T follicular helper cell (primary cell): ENCODE measurements at places on chromosomes 3 and 15.
A peak's percentile ranks its signal among the peaks of the same experiment; 100 is the strongest.

DNA sequence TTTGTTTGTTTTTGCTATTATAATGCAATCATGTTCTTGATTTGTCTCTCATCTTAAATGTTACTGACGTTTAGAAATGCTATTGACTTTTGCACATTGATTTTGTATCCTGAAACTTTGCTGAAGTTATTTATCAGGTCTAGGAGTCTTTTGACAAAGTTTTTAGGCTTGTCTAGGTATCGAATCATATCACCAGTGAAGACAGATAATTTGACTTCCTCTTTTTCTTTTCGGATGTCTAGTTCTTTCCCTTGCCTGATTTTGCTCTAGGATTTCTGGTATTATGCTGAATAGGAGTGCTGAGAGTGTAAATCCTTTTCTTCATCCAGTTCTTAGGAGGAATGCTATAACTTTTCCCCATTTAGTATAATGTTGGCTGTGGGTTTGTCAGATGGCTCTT lies 719.7 kb upstream of the BCHE start:
- DNase-seq = no peak

DNA sequence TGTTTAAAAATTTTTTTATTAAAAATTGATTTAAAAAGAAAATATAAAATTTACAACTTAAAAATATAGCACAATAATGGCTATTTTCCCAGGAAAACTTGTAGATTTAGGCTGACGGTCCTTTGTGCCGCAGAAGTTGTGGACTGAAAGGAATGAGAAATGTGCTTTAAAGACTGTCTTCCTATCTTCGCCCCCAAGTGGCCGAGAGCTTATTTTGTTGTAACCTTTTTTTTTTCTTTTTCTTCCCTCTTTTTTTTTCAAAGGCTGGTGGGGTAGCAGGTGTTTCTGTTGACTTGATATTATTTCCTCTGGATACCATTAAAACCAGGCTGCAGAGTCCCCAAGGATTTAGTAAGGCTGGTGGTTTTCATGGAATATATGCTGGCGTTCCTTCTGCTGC lies 15.5 kb downstream of the SLC25A26 start:
- DNase-seq = no peak

- no peak for DNase-seq
These were observed 529.6 kb downstream of the SHQ1 start for GRCh38 chr3:72318504-72319193.

DNA sequence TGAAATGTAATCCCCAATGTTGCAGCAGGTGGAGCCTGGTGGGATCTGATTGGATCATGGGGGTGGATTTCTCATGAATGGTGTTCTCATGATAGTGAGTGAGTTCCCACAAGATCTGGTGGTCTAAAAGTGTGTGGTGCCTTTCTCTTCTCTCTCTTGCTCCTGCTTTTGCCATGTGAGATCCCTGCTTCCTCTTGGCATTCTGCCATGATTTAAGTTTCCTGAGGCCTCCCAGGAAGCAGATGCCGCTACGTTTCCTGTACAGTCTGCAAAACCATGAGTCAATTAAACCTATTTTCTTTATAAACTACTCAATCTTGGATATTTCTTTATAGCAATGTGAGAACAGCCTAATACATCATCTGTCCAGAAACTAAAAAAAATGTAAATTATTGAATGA lies 298.3 kb downstream of the MEX3B start:
- no peak for DNase-seq

- no peak for DNase-seq
These were observed 9.0 kb upstream of the ILDR1 start for GRCh38 chr3:122031123-122031468.

DNA sequence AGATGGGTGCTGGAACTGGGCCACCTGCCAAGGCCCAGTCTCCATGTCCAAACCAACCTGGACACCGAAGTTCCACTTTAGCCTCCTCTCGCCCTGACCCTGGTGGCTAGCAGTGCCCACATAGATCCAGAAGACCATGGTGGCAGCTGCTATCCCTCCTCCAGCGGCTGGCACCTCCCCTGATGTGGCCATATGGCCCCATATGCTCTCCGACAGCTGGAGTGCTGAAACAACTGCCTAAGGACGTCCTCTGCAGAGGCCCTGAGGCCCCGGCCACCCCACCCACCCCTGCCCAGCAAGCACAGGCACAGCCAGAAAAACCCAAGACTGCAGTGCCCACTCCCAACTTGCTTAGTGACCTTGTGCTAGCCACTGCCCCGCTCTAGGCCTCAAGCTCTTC lies 182.3 kb upstream of the LINGO1 start:
- no peak for DNase-seq

- DNase-seq = no peak
These were observed 59.1 kb downstream of the RGMA start for GRCh38 chr15:93029836-93030429.

- DNase-seq = no peak
These were observed 111.6 kb downstream of the TPRA1 start for GRCh38 chr3:127478922-127479321.

GRCh38 chr3:71389191-71389590 lies 194.3 kb downstream of the FOXP1 start:
- DNase-seq = no peak

- no peak for DNase-seq
These were observed 62.3 kb downstream of the TMEM39A start for GRCh38 chr3:119401069-119401468.

GRCh38 chr3:44132061-44132460 lies 109.6 kb upstream of the TOPAZ1 start:
- DNase-seq = no peak

GRCh38 chr3:37967260-37967881 lies 23.2 kb upstream of the VILL start:
- peak; percentile 44 for DNase-seq

- no peak for DNase-seq
These were observed 15.8 kb upstream of the ALAS1 start for GRCh38 chr3:52182196-52182595.

DNA sequence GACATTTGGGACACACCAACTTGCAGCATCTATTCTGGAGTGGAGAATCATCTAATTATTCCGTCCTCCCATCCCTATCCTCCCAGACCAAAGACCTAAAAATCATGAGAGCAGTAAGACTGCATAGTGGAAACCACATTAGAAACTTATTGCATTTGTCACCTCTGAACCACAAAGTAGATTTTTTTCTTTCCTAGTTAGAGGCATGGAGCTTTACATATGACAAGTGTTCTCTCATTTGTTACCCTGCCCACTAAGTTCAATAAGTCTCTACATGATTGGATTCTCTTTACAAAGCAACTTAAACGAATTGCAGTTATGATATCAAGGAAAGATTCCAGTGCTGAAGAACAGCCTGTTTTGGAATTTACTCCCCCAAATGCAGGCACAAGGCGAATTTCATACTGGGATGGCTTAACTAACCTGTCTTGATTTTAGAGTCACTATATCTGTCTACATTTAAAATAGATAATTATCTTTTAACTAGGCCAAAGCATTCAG lies 42.3 kb upstream of the LRRFIP2 start:
- DNase-seq = no peak

DNA sequence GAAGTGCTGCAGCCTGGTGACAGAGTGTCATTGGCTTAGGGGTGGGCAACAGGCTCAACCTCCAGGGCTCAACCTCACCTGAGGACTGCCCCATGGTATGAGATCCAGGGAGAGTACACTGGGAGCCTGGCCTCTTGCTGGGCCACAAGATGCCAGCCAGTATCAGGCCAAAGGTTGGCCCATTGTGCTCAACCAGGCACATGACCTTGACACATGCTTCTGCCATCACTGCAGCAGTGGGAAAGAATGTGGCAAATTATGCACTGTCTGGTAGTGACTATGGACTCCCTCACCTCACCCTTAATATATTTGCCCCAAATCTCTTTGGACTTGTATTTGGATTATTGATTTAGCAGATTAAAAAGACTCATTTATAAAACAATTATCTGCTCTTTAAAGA lies 233.9 kb upstream of the GOLGA6L4 start:
- DNase-seq = no peak

GRCh38 chr15:100034191-100034590 lies 301.0 kb upstream of the LYSMD4 start:
- DNase-seq = no peak

DNA sequence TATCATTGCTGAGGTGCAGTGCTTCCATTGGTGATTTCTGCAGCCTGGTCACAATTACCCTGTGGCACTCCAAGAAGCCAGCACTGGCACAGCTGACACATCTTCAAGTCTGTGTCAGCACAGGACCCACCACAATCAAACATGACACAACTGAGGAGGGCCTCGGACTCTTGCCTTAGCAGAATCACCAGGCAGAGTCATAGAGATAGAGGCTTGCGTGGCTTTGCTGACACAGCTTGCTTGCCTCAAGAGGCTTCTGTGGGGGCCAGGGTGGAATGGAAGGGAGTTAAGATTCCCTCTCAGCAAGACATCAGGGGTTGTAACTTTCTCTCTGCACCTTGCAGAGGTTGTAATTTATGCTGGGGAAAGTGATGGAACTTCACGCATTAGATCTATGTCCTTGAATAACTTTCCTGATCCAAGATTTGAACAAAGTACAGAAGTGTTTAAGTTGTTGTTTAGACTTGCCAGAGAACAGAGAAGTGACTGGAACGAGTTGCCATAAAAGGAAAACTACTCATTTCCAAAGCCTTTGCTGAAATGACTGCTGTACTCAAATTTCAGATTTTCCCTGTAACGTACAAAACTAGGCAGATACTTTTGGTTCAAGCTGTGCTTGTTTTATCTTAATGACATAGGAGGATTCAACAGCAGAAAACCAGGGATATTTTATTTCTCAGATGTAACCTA lies 170.7 kb downstream of the DIPK2A start:
- DNase-seq = no peak

DNA sequence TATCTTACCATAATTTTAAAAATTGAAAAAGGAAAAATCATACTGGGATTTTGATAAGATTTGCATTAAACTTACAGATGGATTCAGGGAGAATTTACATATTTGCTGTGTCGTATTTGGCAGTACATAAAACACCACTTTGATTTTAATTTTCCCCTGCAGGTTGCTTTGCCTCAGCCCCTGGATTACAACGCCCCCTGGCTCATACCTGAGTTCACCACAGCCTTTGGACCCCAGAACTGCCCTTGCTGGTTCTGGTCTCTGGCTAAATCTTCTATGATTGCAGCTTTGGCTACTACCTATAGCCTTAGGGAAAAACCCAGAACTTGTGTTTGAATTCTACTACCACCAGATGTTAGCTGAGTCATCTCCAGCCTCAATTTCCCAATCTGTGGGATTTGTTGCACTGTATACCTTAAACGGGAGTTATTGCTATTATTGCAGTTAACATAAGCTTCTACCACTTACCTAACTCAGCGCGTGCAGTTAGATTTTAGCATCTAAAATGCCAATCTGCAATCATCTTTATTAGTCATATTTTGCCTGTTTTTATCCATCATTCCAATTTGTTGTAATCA lies 315.7 kb upstream of the GADL1 start:
- DNase-seq = no peak

DNA sequence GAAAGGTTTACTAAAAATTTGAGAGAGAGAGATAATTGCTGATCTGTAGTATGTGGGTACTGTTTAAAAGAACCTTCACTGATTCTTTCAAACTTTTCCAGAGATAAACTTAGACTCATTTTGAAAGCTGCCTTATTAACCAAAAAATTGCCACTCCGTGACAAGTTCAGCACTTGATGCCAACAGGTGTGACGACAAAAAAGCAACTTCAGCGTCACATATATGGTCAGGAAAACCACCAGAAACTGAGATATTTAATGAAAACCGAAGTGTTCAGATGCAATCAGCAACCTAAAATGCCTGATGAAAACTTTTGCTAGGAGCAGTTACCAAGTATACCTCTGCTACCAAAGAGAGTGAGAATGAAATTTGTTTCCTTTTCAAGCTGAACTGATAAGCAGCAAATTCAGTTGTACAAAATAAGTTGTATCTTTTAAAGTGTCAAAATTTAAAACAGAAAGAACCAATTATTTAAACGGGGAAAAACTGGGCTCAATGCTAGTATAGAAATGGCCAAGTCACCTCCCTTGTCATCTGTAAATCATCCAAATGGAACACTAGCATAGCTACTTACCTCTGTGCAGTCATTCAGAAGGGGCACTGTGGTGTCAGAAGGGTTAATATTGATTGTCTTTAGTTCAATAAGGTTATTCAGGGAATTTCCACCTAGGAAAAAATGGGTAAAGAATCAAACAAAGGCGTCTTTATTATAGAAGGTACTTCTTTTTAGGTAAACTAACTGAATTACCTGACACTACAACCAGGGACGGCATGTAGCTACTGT lies 91.5 kb upstream of the OCA2 start:
- DNase-seq = no peak

DNA sequence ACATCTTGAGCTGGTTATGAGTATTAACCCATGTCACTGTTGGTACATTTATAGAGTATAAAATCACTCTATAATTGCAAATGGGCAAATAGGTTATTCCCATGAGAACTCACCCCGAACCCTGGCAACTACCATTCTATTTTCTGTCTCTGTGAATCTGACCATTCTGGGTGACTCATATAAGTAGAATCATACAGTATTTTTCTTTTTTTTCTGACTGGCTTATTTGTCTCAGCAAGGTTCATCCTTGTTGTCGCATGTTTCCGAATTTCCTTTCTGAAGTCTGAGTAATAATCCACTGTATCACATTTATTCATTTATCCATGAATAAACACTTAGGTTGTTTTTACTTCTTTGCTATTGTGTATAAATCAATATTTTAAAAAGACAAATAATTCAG lies 59.9 kb upstream of the CHRM5 start:
- no peak for DNase-seq

DNA sequence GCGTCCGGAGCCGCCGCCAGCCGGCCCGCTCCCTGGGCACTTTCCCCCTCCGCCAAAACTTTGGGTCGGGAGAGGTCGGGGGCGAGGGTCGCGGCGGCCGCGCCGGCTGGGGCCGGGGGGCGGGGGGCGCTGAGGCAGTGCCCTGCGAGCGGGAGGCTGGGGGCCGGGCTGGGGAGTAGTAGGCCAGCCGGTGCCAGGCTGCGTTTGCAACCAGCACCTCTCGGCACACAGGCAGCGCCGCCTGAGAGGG lies 452 bp downstream of the BBX start:
- no peak for DNase-seq

GRCh38 chr3:64830681-64831080 lies 142.9 kb upstream of the ADAMTS9 start:
- no peak for DNase-seq

- peak; percentile 52 for DNase-seq
These were observed 17.9 kb downstream of the ARHGEF3 start for GRCh38 chr3:56783644-56784447.

- DNase-seq = no peak
These were observed 296.0 kb downstream of the NAALADL2 start for GRCh38 chr3:175155172-175155571.

DNA sequence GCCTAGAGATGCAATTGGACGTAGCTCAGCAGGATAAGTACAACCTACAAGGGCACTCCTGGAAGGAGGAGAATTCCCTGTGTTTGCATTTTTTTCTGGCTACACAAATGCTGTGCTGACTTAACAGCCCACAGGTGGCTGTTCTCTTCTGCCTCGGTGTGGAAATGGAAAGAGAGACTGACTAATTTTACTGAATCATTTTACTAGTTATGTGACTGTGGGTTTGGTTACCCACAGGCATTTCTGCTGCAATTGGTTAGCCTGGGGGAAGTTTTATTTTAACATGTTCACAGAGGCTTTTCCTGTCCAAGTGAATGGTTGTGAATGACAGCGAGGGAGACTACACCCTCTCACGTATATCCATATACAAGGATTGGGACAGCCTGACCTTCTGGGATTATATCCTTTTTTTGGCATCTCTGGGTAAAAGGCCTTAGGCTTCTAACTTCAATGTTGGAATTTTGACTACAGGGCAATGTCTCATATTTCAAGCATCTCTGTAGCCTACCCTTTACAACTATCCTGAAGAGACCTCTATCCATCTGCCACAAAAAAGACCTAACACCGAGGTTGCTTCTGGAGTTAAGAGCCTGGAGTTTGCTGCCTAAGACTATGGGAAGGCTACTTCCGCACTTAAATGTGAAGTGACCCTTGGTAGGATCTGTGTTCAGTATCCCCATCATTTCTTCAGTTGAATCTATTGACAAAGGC lies 67.2 kb upstream of the TP63 start:
- DNase-seq = no peak
